ENCODE measurements at places on chromosomes 1 and 21. TPM values are rescaled to one million over a fixed set of nuclear protein-coding genes. Genes with fewer than 3 reads are reported as not detected.

- no peak for DNase-seq
Observed at GRCh38 chr1:48448932-48449331, 23.1 kb downstream of the SPATA6 start.

- no peak for DNase-seq
Observed at GRCh38 chr1:56825436-56825835, 6.2 kb upstream of the FYB2 start.

GRCh38 chr1:8458607-8459006 is 140.7 kb downstream of the SLC45A1 start:
- no peak for DNase-seq

GRCh38 chr1:161981126-161981525 is 42.5 kb downstream of the OLFML2B start:
- DNase-seq: no peak

Gene SIK1
- total RNA-seq: 0.48 TPM
